ENCODE measurements at places on chromosomes 5 and 9. TPM values are rescaled to one million over a fixed set of nuclear protein-coding genes. Genes with fewer than 3 reads are reported as not detected.

Gene NUTM2G
- total RNA-seq = not detected

Gene POU5F2
- 1.5 TPM for total RNA-seq

Gene PRELID2
- total RNA-seq = 23.5 TPM

Gene SAXO1
- total RNA-seq = 0.11 TPM

- H3K27ac ChIP-seq = no peak overlapping the region
- no peaks in the 10 kb centered on the region for H3K4me1 ChIP-seq
- no peaks in the 10 kb centered on the region for H3K27me3 ChIP-seq
- H3K4me3 ChIP-seq = no peak overlapping the region
- no peak for DNase-seq
Measured at GRCh38 chr5:156779436-156779835, 70.7 kb upstream of the PPP1R2B start.

GRCh38 chr5:67142816-67143215 is 53.8 kb downstream of the CD180 start:
- H3K4me1 ChIP-seq = no peaks in the 10 kb centered on the region
- no peak overlapping the region for H3K4me3 ChIP-seq
- H3K27ac ChIP-seq = no peak overlapping the region
- DNase-seq = no peak

- no peak overlapping the region for H3K4me3 ChIP-seq
- no peaks in the 10 kb centered on the region for H3K27me3 ChIP-seq
- no peak overlapping the region for H3K27ac ChIP-seq
- no peaks in the 10 kb centered on the region for H3K36me3 ChIP-seq
- H3K4me1 ChIP-seq = no peaks in the 10 kb centered on the region
Measured at GRCh38 chr9:105993116-105993854, 298.9 kb downstream of the TMEM38B start.

GRCh38 chr9:20838218-20838617 is 154.2 kb downstream of the FOCAD start:
- no peaks in the 10 kb centered on the region for H3K36me3 ChIP-seq
- no peaks in the 10 kb centered on the region for H3K27me3 ChIP-seq
- no peaks in the 10 kb centered on the region for H3K4me1 ChIP-seq
- H3K27ac ChIP-seq = no peak overlapping the region
- no peak overlapping the region for H3K4me3 ChIP-seq
- DNase-seq = no peak

Measured in ascending aorta (tissue), 2 donors.